Activated naive CD8-positive, alpha-beta T cell treated with anti-CD3 and anti-CD28 coated beads for 36 hours (primary cell): ENCODE measurements at places on chromosomes 1 and 21.
A peak's percentile ranks its signal among the peaks of the same experiment; 100 is the strongest.

- DNase-seq: no peak
Measured at GRCh38 chr1:227343206-227343605, 24.9 kb upstream of the CDC42BPA start.

DNA sequence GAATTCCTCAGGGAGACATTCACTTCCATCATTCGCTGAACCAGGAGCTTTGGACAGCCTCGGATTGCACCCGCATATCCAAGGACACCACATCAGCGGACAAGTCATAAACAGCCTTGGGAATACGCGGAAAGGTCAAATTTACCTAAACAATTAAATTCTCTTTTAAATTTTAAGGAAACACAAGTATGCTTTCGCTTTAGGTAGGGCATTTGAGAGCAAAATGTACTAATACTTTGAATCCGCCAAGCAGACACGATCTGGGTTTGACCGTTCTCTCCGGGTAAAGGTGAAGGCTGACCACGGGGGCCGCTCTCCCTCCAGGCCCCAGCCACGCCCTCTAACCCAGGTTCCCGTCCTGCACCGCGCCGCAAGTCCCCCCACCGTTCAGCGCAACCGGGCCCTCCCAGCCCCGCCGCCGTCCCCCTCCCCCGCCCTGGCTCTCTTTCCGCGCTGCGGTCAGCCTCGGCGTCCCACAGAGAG is 479 bp upstream of the ACADM start:
- DNase-seq: peak; percentile 74

DNA sequence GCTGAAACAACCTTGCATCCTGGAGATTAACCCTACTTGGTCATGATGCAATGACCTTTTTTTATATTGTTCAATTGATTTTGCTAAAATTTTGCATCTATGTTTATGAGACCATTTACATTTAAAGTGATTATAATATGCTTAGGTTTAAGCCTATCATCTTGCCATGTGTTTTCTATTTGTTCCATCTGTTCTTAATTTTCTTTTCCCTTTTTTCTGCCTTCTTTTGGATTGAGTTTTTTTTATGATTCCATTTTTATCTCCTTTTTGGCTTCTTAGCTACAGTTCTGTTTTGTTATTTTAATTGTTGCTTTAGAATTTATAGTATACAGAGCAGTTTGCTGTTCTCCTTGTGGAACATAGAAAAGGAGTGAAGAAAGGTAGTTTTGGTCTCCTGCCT is 385.1 kb upstream of the USP24 start:
- DNase-seq: no peak

DNA sequence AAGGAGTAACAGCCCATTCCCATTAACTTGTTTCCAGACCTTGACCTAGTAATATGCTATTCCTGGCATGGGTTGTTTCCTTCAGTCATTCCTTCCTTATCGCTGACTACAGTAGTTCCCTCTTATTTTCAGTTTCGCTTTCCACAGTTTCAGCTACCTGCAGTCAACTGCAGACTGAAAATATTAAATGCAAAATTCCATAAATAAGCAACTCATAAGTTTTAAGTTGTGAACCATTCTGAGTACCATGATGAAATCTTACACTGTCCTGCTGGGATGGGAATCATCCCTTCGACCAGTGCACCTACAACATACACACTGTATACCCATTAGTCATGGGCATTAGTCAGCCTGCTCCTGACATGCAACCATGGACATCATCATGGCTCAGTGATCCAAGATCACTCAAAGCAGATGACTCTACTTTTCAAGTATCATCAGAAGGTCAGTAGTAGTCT is 66.7 kb downstream of the CCDC30 start:
- peak; percentile 5 for DNase-seq

GRCh38 chr1:71232166-71232763 is 151.4 kb upstream of the ZRANB2 start:
- no peak for DNase-seq

- DNase-seq: no peak
Measured at GRCh38 chr1:3530086-3530925, 75.8 kb downstream of the ARHGEF16 start.

- no peak for DNase-seq
Measured at GRCh38 chr21:40177979-40178378, 310.7 kb downstream of the PCP4 start.

- peak; percentile 4 for DNase-seq
Measured at GRCh38 chr1:37858931-37859506, 373 bp downstream of the MTF1 start.
